ENCODE measurements at places on chromosomes 4 and X.

- no peak for DNase-seq
These were observed 381.0 kb upstream of the BOD1L1 start for GRCh38 chr4:14008494-14008893.

- no peak for DNase-seq
These were observed 231.0 kb downstream of the LDB2 start for GRCh38 chr4:16667464-16667863.

DNA sequence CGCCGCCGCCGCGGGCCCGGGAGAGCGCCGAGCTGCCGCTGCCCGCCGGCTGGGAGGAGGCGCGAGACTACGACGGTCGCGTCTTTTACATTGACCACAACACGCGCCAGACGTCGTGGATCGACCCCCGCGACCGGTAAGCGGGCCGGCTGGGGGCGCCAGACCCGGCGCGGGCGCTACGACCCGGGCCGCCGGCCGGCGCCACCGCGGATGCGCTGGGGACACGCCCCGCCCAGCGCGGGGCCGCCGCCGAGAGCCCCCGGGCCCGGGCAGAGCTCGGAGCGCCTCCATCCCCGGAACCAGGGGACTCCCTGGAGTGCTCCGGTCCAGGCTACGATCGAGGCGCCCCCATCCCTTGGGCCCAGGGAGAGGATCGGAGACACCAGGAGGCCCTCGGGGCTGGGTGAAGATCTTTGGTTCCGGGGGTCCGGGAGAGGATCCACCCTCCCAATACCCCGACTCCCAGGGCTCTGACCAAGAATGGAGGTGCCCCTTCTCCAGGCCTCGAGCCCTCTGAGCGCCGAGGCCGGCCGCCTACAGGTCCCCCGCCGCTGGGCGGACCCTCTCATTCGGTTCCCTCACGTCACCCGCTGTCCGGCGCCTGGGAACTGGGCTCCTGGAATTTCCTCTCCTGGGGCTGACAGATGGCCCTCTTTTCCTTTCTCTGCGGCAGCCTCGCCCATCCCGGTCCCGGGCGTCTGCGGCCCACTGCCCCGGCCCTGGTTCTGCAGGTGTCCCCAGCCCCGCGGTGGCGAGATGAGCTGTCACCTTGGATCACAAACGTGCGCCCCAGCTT lies 48.8 kb downstream of the CLDN34 start:
- no peak for DNase-seq

GRCh38 chrX:112473654-112474053 lies 206.1 kb downstream of the LHFPL1 start:
- no peak for DNase-seq

GRCh38 chr4:145881989-145882388 lies 56.6 kb downstream of the ZNF827 start:
- no peak for DNase-seq

- DNase-seq = no peak
These were observed 338.4 kb upstream of the GNPDA2 start for GRCh38 chr4:45064741-45065140.

DNA sequence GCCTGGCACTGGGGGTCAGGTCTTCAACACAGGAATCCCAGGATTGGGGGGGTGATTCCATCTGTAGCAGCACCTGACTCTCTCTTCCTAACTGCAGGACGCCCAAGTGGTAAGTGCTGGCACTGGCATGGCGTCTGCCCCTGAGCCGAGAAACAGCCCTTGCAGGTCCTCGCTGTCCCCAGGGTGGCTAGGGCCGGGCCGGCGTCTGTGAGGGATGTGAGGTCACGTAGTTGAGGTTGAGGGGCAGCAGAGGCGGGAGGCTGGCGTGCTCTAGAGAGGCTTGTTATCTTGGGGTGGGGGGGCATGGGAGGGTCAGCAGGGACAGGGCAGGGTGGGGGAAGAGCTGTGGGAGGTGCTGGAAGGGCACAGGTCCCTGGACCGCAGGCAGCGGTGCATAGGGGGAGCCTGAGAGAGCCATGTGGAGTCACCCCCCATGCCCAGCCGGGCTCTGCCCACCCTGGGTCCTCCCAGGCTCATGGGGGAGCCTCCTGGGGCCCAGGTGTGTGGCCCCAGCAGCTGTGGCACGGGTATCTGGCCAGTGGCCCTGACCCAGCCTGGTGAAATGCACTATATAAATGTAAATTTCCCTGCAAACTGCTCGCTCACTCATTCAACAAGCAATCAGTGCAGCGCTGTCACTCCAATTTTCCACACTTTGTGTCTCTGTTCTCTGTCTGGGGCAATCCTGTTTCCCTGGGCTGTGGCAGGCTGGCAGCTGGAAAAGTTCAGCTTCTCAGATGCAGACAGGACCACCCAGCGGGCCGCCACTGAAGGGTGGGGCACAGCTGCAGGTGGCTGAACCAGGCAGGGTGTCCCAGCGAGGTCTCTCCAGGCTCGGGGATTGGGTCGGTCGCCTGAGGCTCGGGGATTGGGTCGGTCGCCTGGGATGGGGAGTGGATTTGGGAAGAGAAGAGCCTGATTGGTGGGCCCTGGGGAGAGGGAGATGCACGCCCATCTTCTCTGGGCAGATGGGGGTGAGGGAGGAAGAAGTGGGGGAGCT lies 102.2 kb upstream of the NKX1-1 start:
- DNase-seq = no peak

DNA sequence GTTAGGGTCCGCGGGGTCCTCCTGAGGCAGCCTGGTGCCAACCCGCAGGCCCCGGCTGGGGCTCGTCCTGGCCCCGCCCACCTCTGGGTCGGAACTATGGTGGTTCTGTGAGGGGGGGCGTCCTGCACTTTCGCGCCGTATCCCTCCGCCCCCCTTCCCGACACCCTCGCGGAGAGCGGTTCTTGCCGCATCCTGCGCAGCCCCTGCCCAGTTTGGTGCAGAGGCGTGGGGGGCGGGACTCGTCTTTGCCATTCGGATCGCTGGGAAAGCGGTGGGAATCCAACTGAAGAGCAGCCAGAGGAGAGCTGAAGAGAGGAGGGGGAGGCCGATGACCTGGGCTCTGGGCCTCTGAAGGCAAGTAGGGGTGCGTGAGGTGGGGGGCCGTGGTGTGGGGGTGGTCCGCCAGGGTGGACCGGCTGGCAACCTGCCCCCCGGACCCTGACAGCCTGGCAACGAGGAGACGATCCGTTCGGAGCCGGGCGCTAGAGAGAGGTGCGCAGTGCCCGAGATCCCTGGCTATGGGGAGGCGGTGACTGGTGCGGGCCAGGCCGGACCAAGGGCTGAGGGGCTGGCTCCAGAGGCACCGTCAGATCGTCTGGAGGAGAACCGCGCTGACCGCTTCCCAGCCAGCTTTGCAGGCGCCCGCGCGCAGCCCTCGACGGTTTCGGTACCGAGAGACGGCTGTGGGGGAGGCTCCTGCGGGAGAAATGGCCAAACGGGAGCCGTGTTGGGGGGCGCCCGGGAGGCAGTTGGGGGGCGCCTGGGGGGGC lies at the start of gene GPRASP1:
Gene GPRASP1 (plus strand): TSS at position 242 of the 770 bp plus-strand sequence. CDS start 2,431 bp downstream, outside the sequence.
- DNase-seq = peak; percentile 39

GRCh38 chr4:21872101-21872500 lies 76.5 kb downstream of the KCNIP4 start:
- DNase-seq = no peak
